Right ventricle myocardium inferior (tissue), 1 donor: ENCODE measurements at places on chromosomes 7 and 10. TPM values are rescaled to one million over a fixed set of nuclear protein-coding genes. Genes with fewer than 3 reads are reported as not detected.

GRCh38 chr10:93894516-93895378, 969 bp downstream of the SLC35G1 start:
- DNase-seq: no peak

DNA sequence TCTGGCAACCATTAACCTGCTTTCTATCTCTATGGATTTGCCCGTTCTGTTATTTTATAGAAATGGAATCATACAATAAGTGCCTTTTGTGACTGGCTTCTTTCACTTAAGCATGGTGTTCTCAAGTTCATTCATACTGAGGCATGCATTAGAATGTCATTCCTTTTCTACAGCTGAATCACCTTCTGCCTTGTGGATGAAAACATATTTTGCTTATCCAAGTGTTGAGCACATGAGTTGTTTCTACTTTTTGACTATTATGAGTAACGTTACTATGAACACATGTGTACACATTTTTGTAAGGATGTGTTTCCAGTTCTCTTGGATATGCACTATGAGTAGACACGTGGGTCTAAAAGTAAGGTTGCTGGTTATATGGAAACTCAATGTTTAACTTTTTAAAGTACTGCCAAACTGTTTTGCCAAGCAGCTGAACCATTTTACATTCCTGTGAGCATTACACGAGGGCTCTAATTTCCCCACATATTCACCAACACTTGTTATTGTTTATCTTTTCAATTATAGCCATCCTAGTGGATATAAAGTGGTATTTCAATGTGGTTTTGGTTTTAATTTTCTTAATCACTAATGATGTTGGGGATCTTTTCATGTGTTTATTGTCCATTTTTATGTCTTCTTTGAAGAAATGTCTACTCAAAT, 241.3 kb downstream of the FANK1 start:
- no peak for DNase-seq

- no peak for DNase-seq
These were observed 24.9 kb upstream of the NEBL start for GRCh38 chr10:20922033-20922432.

- no peak for DNase-seq
These were observed 844.9 kb upstream of the COBL start for GRCh38 chr7:52161483-52161882.

- no peak for DNase-seq
These were observed 13.6 kb downstream of the CFTR start for GRCh38 chr7:117493460-117493859.

DNA sequence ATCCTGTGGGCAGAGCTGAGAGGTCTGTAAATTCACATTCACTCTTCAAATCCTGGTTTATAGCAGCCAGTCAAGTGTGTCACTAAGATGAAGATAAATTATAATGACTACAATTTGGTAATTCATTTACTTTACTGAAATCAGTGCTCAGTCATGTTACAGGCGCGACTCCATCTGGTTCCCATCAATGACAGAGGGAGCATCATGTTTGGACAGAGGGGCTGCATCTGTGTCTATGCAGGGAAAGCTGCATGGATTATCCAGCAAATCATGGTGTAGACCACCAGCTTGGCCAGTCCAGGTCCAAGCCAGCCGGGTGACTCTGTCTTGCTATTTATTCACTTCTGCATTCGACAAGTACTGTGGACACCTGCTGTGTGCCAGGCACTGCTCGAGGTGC, 214.1 kb upstream of the ZNF32 start:
- DNase-seq: peak; percentile 59

- DNase-seq: no peak
These were observed 323.4 kb upstream of the GRM3 start for GRCh38 chr7:86320341-86320740.

DNA sequence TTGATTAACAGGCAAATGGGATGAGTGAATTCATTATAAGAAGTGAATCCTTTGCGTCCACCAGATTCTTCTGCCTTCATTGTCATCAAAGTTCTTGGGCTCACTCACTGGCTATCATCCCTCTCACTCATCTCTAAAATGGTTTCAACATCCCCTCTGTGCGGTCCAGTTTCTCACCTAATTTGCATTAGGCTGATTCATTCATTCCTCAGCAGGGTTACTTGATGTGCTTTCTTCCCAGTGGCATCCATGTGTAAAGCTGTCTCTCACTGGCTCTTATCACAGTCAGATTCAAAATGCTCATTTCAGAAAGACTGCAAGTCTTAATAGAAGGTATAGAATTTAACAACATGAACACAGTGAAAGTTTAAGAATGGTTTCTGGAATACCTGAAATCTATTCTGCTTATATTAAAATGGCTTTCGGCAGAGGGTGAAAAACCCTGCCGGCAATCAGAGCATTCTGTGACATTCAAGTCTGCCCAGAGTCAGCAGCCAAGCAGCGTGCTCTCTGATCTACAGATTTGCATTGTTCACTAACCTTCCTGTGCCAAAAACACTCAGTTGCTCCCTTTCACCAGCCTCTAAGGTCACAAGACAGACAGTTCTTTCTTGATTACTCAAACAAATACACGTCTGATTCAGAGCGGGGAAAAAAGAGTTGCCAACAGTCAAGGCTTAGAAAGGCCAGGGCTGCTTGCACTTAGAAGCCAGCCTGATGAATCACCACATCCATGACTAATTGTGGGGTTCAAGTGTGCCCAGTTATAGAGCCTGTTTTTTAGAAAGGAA, 106.7 kb downstream of the TES start:
- no peak for DNase-seq

GRCh38 chr10:71268247-71268691, 50.8 kb upstream of the SLC29A3 start:
- peak; percentile 72 for DNase-seq

DNA sequence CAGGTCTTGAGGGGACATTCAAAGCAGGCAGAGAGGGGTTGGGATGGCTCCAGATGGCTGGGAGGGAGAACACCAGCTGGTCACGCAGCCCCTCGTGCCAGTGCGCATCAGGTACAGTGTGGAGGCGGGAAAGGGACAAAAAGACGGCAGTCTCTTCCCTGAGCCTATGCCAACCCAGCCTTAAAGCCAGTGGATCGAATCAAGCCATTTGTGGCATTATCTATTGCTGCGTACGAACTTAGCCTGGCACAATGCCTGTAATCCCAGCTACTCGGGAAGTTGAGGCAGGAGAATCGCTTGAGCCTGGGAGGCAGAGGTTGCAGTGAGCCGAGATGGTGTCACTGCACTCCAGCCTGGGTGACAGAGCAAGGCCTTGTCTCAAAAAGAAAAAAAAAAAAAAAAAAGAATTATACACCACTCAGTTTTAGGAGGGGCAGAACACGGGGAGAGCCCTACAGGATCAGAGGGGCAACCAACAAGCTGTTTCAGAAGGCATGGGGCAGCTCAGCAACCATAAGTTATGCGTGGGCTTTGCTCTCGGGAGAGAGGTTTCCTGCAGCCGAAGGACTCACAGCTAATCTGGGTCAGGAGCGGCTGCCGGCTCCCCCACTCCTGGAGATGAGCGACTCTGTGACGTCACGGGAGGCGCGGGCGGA, 356 bp upstream of the NDUFB2 start:
- peak; percentile 99 for DNase-seq

GRCh38 chr7:105346593-105347322, 42.0 kb downstream of the SRPK2 start:
- no peak for DNase-seq

DNA sequence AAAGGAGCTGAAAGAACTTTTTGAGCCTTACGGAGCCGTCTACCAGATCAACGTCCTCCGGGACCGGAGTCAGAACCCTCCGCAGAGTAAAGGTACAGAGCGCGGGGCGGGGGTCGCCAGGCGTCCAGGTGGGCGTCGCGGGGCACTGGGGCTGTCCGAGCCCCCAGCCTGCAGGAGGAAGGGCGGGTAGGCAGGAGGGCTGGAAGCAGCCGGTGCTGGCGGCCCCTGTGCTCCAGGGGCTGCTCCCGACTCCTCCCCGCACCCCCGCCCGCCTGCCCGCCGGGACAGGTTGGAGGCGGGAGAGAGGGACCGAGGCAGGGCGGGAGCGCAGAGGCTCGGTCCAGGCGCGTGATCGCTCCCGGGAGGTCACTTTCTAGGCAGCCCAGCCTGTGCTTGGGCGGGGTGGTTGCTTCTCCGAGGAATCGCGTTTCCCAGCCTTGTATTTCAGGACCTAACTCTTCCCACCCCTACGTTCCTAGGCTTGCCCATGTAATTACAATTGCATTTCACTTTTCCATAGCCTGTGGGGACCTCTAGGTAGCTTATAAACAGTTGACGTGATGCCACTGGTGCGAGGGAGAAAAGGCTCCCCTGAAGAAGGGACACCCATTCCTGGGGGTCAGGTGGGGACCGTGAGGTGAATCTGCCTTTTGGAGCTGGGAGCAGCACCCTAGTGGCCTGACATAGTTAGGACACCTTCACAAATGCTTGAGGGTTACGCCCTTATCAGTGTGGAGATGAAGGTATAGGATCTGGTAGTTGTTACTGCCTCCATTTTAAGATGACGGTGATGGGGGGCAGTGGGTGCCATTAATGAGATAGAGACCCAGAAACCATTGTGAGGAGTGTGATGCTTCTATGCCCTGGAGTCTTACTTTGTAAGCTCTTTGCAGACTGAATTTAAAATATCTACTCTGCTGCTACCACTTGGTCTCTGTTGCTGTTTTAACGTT, 148.2 kb downstream of the CELF2 start:
- peak; percentile 84 for DNase-seq

DNA sequence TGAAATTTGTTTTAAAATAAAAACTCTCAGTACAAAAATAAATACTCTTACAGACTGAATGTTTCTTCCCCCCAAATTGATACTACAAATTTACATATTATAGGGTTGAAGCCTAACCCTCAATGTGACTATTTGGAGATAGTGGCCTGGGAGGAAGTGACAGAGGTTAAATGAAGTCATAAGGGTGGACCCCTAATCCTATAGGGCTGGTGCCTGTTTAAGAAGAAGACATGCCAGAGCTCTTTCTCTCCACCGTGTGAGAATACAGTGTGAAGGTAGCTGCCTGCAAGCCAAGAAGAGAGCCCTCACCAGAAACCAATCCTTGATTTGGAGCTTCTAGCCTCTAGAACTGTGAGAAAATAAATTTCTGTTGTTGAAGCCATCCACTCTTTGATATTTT, 67.6 kb downstream of the MCU start:
- DNase-seq: no peak

GRCh38 chr7:100825751-100826513, 1.4 kb downstream of the EPHB4 start:
- peak; percentile 7 for DNase-seq

GRCh38 chr7:26683277-26683676, 181.1 kb downstream of the SKAP2 start:
- DNase-seq: no peak

- DNase-seq: no peak
These were observed 475.6 kb downstream of the PTPRN2 start for GRCh38 chr7:158111906-158112570.

- no peak for DNase-seq
These were observed 152.0 kb downstream of the RPS24 start for GRCh38 chr10:78185693-78186055.

GRCh38 chr7:74187915-74188675, 13.9 kb downstream of the EIF4H start:
- DNase-seq: no peak

- no peak for DNase-seq
These were observed 13.3 kb downstream of the ANKIB1 start for GRCh38 chr7:92259062-92259461.

GNAT3 gene
- not detected for total RNA-seq

CCL26 gene
- not detected for total RNA-seq

ZNF398 gene
- total RNA-seq: 7.0 TPM

GPAM gene
- 42.5 TPM for total RNA-seq

OPN4 gene
- 0.41 TPM for total RNA-seq

GIMAP8 gene
- 14.9 TPM for total RNA-seq

SP8 gene
- total RNA-seq: not detected

AKR1C8 gene
- not detected for total RNA-seq

CAV1 gene
- total RNA-seq: 387 TPM

BEND7 gene
- total RNA-seq: 18.6 TPM

FFAR4 gene
- 0.24 TPM for total RNA-seq
